Brain microvascular endothelial cell (primary cell): ENCODE measurements at places on chromosomes 7 and 10.

DNA sequence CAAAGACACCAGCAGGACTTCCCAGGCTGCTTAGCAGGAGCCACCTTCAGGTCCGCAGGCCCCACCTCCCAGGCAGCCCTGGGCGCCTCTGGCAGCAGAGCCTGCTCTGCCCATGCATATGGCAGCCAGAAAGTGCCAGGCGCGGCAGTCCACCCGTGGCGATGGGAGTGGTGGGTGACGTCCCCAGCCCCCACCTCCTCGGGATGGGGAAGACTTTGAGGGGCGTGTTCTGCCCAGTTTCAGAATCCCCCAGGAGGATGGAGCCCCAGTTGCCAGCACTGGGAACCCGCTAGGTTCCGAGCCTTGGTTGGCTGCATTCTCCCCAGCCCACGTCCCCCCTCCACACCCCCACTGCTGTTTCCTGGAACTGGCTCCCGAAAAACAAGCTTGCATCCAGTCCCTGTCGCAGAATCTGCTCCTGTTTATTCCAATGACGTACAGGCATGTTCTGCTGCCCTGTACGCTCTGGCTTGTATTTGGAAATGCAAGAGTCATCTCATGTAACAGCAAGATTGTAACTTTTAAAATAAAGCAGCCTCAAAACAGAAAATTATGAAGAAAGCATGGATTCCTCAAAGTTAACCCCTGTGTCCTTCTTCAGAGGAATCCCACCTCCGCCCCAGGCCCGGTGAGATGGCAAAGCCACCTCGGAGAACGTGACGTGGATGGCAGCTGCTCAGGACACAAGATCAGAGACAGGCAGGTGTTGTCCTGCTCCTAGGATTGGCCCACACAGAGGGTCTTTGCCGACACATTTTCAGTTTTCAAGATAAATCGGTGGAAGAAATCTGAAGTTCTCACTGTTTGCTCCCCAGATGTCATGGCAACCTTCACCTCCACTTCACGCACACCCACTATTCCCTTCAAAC, 87.8 kb upstream of the PPP2R2D start:
- no peak for DNase-seq

- peak; percentile 96 for DNase-seq
Measured at GRCh38 chr10:28291881-28292297, 11.0 kb downstream of the MPP7 start.

GRCh38 chr7:27665531-27665930, 2.8 kb upstream of the HIBADH start:
- DNase-seq = no peak

DNA sequence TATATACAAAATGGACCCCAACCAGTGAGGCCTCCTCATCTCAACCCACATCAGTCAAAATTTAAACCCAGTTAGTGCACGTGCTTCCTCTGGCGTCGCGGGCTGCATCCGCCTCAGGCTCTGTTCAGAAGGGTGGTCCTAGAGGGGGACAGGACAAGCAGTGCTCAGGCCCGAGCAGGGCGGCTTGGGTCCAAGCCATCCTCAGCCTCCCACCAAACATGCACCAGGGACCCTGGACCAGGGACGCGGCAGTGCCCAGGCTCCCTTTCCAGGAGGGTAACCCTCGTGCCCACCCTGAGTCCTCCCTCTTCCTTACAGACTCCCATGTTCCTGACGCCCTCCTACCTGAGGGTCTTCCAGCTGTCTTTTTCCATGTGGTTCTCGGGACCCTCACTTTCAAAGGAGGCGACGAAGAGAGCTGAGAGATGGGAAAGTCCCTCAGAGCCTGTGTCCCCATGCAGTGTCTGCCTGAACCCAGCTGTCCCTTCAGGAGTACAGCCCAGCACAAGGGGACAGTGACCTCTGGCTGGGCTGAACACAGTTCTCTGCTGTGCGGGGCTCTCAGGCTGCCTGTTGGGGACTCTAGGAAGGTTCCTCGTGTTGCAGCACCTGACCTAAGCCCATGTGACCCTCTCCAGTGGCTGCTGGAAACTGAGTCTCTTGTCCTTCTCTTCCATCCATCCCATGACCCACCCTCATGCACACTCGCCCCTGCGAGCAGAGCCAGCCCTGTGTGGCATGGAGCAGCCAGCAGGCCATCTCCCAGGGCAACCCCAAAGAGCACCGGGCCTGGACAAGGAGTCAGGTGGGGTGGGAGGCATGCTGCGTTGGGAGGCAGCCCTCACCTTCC, 58.1 kb downstream of the CSGALNACT2 start:
- no peak for DNase-seq

DNA sequence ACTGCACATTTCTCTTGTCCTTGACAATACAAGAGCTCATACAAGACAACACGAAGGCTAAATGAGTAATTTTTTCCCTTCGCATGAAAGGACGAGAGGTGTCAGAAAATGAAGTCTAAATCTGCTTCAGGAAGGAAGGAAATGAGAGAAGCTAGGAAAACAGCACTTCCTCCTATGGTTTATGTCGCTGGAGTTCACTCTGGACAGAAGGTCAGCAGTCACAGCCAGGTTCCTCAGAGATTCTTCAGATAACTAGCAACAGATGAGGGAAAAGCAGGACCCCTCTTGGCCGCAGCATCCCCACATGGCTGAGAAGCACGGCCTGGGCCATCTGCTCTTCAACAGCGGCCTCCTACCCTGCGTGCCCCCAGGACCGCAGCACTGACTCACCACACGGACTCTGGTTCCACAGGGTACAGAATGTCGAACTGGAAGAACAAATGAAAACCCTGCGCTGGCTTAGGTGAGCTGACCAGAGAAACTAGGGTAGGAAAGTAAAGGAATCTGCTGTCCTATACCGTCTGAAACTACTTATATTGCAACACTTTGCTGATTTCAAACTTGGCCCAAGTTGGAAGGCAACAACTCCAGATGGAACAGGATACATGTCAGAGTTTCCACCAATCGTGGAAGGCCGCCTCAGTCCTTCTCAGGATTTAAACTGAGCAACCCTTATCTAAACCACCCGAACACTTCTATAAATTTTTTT, 26.3 kb downstream of the DNMBP start:
- peak; percentile 66 for DNase-seq

- no peak for DNase-seq
Measured at GRCh38 chr7:44398511-44398911, 73.1 kb upstream of the CAMK2B start.

- no peak for DNase-seq
Measured at GRCh38 chr7:22173685-22174573, 183.0 kb downstream of the RAPGEF5 start.

DNA sequence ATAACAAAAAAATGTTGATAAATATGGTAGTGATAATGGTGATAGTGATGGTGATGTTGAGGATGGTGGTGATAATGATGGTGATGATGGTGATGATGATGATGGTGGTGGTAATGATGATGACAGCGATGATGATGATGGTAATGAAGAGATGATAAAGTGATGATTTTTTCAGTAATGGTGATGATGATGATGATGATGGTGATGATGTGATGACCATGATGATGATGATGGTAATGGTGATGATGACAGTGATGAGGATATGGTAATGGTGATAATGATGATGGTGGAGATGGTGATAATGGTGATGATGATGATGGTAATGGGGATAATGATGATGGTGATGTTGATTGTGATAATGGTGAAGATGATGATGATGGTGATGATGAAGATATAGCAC, 321.6 kb downstream of the TNS3 start:
- no peak for DNase-seq

DNA sequence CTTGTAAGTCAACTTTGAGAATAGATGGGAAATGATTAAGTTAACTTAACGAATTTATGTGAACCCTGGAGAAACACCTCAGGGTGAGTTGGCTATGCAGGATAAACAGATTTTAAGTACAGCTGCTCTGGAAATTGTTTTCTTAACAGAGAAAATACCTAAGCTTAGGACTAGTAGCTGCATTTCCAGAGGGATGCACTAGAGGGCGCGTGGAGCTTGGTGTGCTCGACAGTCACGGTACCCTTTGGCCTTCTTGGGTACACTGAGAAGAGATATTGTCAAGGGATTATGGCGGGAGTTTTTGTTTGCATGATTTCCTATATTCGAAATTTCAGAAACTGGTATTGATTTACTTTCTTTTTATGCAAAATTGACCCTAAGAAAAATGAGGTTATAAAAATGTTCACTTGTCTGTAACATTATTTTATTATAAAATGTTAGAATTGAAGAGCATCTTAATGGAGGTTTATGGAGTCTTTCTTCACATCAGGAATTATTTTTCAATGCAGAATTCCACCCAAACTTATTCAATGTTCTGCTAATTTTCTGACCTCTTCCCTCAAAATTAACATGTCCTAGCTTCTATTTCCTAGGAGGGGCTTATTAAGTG, 58.4 kb upstream of the MYO3A start:
- peak; percentile 66 for DNase-seq

- no peak for DNase-seq
Measured at GRCh38 chr7:51220226-51220625, 96.4 kb downstream of the COBL start.

DNA sequence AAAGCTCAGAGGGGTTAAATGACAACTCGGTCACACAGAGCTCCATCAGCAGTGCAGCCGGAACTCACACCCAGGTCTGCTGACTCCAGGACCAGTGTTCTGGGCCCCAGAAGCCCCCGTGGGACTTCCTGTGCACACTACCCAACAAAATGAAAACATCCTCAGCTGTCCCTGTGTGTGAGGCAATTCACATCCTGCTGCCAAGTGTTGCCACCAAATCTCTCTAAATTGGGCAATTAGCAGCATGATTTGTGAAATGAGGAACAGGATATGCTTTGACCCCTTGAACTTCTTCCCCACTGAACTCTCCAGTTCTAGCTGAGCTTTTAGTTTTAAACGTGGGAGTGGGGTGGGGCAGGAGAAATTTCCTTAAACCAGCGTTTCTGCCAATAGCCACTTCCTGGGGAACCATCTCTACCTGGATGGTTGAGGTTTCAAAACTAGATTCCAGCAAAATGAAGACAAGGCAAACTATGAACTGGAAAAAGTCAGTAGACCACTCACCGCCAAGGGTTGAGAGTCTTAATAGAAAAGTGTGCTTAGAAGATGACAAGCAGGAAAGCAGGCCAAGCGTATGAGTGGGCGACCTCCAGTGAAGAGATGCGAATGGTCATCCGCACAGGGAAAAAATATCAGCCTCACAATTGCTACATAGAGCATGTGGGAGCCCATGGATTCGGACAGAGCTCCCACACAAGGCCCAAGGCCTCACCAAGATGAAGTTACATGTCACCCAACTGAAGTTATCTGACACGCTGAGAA, 51.9 kb upstream of the CHST15 start:
- no peak for DNase-seq

DNA sequence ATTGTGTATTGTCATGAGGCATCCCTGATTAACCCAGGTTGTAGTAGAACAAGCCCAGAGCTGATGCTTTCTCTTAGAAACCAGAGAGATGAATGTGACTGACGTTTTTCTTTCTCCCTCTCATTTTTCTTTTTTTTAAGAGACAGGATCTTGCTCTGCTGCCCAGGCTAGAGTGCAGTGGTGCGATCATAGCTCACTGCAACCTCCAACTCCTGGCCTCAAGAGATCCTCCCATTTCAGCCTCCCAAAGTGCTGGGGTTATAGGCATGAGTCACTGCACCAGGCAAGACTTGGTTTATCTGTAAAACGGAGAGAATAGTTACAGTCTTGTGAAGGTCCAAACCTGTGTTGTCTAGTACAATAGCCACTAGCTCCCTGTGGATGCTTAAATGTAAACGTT, 5.4 kb downstream of the LMTK2 start:
- no peak for DNase-seq

DNA sequence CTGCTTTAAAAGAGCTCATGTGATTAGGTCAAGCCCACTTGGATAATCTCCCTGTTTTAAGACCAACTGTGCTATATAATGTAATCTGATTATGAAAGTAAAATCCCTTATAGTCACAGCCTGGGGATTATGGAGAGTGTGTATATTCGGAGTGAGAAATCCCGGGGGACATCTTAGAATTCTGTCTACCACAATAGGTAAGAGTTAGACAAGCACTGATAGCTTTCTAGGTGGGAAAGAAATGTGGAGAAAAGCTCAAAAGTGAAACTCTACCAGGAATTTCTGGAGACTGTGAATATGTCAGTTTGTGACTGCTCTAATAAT, 2.9 kb upstream of the VCL start:
- no peak for DNase-seq

DNA sequence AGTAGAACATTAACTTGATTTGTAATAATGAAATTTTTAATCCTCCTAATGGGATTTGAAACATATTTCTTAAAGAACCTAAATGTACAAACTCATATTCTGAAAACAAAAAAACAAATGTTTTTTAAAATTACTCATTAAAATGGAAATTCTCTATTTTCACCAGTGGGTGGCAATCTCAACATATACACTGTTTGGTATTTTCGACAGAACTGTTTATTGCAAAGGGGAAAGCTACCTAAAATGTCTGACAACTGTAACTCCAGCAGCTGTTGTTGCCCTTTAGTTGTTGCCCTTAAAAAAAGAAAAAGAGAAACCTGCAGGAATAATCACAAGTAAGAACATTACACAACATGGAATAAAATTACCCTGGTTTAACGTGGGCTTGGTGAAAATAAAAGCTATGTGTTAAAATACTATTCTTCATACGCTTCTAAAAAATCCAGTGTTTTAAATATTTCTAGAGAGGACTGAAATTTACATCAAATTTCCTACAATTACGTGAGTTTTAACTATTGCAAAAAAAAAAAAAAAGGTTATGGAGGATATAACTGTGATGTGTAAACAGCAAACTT, 54.5 kb downstream of the COL1A2 start:
- DNase-seq = no peak

DNA sequence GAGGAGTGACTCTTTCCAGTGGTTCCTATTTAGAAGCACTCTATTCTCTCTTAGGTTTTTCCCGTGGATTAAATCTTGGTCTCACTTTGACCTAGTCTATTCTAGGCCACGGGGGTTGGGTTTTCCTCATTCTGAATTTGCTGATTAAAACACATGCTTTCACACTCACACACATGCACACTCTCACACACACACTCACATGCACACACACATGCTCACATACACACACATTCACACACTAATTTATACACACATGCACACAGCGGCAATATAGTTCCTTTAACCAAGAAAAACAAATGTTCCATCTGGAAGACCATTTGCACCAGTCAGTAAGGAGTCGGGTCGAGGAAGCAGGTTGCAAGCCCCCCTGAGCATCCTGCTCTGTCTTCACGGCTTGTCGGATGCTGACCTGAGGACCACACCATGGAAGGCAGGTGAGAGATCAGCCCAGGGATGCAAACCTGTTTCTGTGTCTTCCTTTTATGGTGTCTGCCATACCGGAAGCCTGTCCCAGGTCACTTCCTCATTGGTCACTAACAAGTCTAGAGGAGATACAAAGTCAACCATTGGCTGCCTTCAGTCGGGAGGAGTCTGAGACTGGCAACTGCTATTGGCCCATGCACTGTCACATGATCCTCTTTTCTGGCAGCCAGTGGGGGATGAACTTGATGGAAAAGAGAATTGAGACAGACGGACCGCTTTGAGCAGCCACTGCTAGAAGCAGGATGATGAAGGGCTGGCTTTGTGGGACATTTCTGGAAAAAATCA, 330.8 kb downstream of the FGFR2 start:
- no peak for DNase-seq

DNA sequence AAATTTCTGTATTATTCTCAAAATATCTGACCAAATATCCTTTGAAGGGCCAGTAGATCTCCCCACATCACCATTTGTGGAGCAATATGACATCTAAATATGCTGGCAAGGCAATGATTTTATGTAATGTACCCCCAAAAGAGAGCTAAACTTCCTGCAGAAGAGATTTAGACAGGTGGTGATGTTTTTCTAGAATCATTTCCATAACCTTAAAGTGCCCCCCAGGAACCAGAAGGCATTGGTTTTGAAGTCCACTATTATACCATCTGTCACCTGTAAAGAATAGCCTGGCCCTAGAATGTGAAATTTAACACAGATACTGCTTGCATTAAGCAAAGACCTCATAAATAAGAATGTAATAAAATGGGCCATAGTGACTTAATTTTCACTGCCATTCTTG, 77.9 kb upstream of the ABLIM1 start:
- DNase-seq = no peak
